ENCODE measurements at places on chromosomes 5 and 9.

DNA sequence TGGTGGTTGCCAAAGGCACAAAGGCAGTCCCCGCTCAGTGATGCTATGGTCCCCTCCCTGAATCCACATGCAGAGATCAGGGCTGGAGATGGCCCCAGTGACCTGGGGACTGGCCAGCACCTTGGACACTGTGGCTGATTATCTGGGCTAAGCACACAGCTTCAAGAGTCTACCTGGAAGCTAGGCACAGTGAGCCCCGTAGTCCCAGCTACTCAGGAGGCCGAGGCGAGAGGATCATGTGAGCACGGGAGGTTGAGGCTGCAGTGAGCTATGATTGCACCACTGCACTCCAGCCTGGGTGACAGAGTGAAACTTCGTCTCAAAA is 8.3 kb upstream of the SCGB3A1 start:
- no peak for DNase-seq

- DNase-seq, result no peak
Measured at GRCh38 chr5:141441571-141442170, 11.4 kb downstream of the PCDHGA12 start.

GRCh38 chr9:37542895-37543294 is 33.3 kb downstream of the FBXO10 start:
- DNase-seq, result no peak

DNA sequence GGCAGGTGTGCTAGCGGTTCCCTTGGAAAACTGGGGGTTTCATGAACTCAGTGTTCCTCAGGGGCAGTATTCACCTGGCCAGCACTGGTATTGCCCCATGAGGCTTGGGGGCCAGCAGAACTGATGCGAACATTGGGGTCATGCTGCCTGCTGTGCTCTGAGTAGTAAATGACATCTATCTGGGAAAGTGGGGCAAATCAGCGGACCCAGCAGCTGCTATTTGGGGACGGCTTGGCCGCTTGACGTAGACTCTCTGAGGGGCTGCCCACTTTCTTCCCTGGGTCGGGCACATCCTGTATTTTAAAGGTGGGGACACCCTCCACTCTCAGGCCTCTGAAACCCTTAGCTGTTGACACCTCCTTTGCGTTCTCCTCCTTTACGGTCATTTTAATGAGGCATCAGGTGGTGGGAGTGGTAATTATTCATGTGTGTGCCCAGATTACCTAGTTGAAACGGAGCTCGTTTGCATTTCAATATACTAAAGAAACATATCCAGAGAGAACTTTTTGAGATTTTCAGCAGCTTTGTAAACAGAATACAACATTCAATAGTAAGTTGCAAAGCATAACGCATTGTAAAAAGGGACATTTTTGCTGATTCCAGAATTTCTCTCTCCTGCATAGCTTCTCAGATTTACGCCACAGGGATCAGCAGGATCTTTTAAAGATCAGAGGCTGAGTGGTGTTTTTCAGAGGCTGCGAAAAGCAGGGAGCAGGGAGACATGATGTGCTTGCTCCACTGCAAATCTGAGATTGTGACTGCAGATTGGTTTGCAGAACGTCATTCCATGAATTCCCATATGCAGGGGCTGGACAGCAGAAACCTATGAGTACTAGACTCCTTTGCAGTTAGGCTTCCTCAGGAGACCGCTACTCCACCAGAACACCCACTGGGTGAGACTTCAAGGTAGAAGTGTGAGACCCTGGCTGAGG is 56.8 kb upstream of the ZFR start:
- no peak for DNase-seq

GRCh38 chr5:72302171-72302570 is 17.9 kb downstream of the MRPS27 start:
- DNase-seq, result no peak

DNA sequence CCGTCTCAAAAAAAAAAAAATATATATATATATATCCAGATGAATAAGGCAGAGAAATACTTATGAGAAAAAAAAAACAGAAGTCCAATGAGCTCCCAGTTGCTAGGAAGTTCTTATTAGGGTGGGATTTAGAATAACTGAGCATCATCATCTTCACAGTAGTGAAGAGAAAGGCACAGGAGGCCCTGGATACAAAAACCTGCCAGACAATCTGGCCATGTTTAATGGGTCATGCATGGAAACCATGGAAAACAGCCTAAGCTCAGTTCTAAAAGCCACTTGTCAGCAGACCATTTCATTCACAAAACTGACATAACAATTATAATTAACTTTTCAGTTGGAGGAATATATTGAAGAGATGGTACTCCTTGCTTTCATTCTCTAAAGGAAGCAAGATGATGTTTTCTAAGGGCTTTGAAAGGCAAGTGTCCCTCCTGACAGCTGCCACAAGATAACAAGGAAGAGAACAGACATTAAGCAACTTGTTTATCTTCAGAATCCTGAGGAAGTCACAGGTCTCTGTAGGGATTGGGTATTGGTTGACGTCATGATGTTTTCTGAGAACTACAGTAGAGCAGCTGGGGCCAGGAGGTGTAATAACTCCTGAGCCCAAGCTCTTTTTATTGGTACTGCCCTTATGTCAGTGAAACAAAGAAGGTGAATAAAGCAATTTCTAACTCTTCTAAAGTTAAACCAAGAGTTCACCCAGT is 463.1 kb downstream of the DMAC1 start:
- no peak for DNase-seq

DNA sequence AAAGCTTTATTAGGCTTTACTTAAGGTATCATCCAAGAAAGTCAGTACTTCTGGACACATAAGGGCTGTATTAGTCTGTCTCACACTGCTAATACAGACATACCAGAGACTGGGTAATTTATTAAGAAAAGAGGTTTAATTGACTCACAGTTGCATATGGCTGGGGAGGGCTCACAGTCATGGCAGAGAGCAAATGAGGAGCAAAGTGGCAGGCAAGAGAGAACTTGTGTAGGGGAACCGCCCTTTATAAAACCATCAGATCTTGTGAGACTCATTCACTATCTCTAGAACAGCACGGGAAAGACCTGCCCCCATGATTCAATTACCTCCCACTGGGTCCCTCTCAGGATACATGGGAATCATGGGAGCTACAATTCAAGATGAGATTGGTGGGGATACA is 49.2 kb upstream of the SLC44A1 start:
- no peak for DNase-seq

- DNase-seq, result no peak
Measured at GRCh38 chr5:2199697-2200096, 317.0 kb upstream of the IRX4 start.

DNA sequence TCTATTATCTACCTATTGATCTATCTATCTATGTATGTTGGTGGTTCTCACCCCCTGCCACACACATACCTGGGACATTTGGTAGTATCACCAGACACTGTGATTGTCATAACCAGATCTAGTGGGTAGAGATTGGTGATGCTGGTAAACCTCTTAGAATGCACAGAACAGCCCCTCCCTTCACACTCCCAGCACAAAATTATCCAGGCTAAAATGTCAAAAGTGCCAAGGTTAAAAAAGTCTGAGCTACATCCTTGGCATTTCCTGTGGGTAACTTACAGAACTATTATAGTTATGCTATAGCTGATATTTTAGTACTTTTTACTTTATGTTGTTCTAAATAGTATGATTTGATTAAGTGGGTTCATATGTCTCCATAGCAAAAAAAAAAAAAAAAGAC is 151.0 kb downstream of the FER start:
- DNase-seq, result no peak

DNA sequence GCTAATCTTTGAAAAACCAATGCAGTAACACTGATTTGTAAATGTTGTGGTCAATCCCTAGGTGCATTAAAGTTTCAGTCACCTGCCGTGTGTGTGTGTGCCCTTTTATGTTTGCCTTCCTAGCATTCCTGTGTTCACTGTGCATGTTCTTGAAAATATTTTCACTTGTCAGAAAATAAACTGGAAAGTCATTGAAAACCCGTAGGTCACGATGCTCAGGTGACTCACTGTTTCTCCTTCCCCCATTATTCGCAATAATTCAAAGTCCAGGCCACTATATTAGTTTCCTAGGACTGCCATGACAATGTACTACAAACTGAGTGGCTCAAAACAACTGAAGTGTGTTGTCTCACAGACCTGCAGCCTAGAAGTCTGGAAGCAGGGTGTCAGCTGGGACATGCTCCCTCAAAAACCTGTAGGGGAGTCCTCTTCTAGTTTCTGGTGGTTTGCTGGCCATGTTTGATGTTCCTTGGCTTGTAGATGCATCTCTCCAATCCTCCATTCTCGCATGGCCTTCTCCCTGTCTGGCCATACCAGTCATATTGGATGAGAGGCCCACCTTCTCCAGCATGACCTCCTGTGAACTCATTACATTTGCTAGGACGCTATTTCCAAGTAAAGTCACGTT is 29.3 kb downstream of the MARVELD2 start:
- DNase-seq, result no peak

DNA sequence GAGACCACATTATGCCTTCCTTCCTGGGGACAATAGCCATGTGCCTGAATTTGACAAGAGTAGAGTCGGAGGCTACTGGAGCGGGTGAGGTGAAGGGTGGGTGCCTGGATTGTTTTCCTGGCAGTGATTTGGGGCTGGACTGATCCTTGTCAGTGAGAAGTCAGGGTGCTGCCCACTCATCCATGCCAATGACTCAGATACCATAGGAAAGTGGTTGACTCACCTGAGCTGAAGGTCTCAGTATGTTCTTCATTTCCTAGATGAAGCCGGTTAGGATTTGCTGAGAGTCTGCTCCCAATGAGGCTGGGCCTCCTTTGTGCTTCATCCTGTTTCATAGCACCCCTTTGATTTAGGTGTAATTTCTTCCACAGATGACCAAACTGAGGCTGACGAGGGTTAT is 366.0 kb downstream of the KDM4C start:
- DNase-seq, result no peak

- no peak for DNase-seq
Measured at GRCh38 chr5:66247176-66247960, 103.3 kb downstream of the SREK1 start.

DNA sequence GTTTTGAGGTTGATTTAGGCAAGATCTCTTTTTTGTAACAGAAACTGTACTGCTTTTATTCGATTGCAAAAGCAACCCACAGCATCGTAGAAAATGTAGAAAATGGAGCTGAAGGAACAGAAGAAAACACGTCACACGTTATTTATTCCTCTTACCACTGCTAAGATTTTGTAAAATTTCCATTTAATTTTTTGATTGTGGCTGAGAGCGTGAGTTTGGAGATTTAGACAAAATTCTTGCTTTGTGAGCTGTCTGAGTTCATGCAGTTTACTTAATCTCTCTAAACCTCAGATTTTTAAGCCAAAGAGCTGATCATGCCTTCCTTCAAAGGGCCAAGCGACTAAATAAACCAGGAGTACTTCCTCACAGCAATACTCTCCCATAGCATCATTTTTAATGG is 24.8 kb downstream of the DPYSL3 start:
- no peak for DNase-seq

GRCh38 chr9:5557606-5558587 is 47.6 kb downstream of the PDCD1LG2 start:
- DNase-seq, result no peak

DNA sequence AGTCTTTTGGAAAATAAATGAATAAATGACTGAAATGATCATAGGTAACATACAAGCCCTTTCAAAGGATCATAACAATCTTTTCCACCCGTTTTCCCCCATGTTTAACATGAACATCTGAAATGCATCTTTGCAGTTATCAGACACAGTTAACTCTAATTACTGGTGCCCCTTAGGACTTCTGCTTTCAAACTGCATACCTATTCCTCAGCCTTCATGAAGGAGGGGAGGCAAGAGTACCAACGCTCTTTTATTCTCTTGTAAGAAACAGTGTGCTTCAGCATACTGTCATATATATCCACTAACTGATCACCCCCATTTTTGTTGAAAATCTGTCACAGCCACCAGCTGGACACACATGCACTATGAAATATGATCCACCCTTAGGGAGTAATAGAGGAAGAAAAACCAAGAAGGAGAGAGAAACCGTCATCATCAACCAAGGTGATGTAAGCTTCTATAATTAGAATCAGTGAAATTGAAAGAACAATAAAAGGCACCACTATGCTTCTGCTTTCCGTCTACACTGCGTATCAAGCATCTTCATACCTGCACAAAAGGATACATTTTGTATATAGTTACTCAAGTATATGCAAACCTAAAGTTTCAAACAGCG is 98.7 kb downstream of the RAPGEF6 start:
- DNase-seq, result peak; percentile 24

DNA sequence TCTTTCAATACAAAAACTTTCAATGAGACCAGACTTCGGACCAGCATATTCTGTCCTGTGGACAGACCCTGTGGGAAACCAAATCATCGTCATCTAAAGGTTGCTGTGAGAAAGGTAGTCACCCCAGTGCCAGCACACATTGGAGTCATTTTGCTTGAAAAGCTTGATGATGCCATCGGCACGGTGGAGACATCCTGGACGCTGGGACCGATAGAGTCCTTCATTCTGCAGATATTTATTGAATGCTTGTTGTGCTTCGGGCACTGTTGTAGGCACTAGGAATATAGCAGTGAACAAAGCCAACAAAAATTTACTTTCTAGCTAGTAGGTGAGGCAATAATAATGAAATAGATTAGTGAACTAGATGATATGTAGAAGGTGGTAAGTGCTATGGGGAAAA is 34.9 kb downstream of the SNX18 start:
- DNase-seq, result no peak

GRCh38 chr9:98230789-98231188 is 24.7 kb downstream of the TBC1D2 start:
- no peak for DNase-seq
